Ovary (tissue), 10 donors: ENCODE measurements at places on chromosomes 2 and 18.

GRCh38 chr2:172462849-172463381 is 35.5 kb downstream of the ITGA6 start:
- H3K4me1 ChIP-seq: peaks cover 2% of the 10 kb centered on the region
- no peak overlapping the region for H3K4me3 ChIP-seq
- DNase-seq: no peak
- no peaks in the 10 kb centered on the region for H3K27me3 ChIP-seq
- H3K36me3 ChIP-seq: no peaks in the 10 kb centered on the region

GRCh38 chr2:107411267-107411666 is 415.4 kb upstream of the RGPD4 start:
- no peak for DNase-seq
- no peak overlapping the region for H3K4me3 ChIP-seq
- H3K27ac ChIP-seq: no peak overlapping the region

- H3K4me3 ChIP-seq: no peak overlapping the region
- H3K36me3 ChIP-seq: no peaks in the 10 kb centered on the region
- no peaks in the 10 kb centered on the region for H3K27me3 ChIP-seq
- H3K27ac ChIP-seq: no peak overlapping the region
Measured at GRCh38 chr2:178579006-178579405, 98.7 kb downstream of the PLEKHA3 start.

GRCh38 chr2:48209214-48209885 is 303.1 kb upstream of the FBXO11 start:
- no peak overlapping the region for H3K4me3 ChIP-seq
- DNase-seq: no peak
- no peaks in the 10 kb centered on the region for H3K27me3 ChIP-seq

DNA sequence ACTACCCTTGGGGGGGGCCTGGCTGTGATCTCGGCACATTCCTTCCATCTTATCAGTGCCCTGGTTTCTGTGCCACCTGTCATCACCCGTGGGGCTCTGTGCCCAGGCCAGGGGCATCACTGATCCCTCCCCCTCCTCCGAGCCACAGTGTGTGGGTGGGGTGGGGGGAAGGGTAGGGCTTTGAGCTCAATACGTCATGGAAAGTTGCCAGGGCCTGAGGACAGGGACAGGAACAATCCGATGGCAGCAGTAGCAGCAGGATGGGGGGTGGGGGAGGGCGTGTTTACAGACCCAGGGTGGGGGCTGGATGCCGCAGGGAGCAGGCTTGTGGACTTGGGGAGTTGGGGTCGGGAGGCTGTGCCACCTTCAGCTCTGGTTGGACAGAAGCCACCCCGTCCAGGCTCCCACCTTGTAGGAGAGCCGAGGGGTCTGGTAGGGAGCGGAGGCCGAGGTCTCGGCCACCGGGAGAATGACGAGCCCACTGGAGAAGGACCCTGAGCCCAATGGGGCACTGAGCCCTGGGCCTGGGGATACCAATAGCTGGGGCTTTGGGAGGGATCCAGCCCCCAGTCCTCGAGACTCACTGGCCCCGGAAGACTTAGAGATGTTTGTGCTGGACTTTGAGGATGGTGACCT is 3.5 kb downstream of the SLC4A3 start:
- H3K36me3 ChIP-seq: no peaks in the 10 kb centered on the region
- H3K27ac ChIP-seq: peak overlapping the region; percentile 8
- H3K4me3 ChIP-seq: no peak overlapping the region
- peak; percentile 34 for DNase-seq
- H3K4me1 ChIP-seq: peaks cover 12% of the 10 kb centered on the region
- H3K27me3 ChIP-seq: no peaks in the 10 kb centered on the region

DNA sequence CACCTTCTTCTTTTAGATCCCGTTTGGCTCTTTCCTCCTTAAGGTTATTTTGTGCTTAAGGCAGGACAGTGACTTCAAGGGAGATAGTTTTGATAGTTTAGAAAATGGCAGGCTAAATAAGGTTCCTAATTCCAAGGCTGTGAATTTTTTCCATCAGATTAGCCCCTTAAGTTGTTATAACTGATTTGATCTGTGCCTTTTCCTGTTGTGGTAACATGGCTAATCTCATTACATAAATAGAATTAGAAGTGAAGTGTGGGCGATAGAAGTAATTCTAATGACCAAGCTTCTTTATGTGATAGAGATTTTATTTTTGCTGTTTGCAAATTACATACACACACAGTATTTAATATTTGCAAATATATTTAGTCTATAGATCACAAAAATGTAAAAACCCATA is 102.0 kb downstream of the MYO1B start:
- H3K4me1 ChIP-seq: peaks cover 11% of the 10 kb centered on the region
- H3K4me3 ChIP-seq: no peak overlapping the region
- H3K36me3 ChIP-seq: no peaks in the 10 kb centered on the region
- DNase-seq: no peak
- H3K27me3 ChIP-seq: no peaks in the 10 kb centered on the region
